ENCODE measurements at places on chromosomes 2 and 18.
A peak's percentile ranks its signal among the peaks of the same experiment; 100 is the strongest.

DNA sequence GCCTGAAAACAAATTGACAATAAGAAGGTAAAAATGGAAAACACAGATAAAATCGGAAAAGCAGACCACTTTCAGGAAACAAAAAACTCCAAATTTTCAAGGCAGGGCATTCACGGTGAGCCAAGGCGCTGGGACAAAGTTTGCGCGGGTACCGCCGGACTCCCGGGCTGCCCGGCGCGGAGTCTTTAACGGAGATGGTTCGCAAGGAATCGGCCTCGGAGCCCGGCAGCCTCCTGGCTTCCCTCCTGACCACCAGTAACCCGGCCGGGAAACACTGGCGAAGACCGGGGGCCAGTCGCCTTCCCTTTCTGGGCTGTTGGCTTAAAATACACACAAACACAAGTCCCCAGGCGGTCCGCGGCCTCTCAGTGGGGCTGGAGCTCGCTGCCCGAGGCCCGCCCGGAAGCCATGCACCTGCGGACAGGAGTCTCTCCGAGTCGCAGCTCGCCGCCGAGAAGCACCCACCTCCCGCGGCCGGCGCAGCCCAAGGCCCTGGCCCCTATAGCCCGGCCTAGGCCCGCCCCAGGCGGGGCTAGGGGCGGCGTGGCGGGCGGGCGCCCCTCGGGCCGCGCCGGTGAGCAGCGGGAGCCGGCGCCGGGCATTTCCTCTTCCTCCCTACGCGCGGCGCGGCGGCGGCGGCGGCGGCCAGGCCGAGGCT lies 622 bp upstream of the KCMF1 start:
- peak; percentile 37 for DNase-seq

- DNase-seq = no peak
Observed at GRCh38 chr2:71330585-71331330, 824 bp upstream of the ZNF638 start.

DNA sequence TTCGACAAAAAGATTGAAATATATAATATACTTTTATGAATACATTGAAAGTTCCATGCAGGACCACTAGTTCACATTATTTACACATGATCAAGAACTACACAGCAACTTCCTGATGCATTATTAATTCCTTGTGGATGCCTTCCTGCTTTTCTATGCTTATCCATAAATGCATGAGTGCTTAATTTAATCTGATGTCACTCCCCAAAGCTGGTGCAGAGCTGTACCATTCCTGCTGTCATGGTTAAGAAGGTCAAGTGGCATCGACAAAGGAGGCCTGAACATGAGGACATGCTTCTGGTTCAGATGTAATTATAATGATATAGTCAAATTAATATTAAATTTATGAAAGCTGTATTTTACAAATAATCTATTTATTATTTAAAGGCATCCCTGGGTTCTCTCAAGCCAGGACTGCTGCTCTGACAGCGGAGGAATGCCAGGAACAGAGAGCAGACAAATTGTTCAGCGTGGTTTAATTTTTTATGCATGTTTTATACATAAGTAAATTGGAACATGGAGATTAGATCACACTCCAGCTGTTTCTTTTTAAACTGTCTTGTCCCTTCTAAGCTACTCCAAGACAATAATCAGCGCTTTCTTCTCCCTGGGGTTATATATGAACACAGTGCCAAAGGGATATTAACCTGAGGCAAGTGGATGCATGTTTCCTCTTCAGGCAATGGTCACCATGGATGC lies 307.3 kb upstream of the CNTNAP5 start:
- no peak for DNase-seq

DNA sequence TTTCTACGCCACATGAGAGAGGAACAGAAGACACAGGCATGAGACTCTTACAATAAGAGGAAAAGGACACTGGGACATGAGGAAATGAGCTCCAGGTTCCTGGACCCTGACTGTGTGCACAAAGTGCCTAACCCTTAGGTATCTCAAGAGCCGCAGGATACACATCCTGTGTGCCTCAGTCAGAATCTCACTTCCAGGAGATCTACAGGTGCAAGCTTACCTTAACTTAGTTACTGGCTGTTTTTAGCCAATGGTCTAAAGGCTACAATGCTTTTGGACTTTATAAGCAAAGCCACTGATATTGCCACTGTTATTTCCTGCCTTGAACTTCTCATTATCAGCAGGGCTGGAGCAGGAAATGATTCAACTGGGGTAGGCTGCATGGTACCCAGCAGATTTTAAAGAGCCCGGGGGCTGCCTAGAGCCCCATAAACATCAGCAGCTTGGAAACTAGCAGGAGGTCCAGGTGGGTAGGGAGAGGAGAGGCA lies 254.4 kb downstream of the ZNF521 start:
- DNase-seq = no peak

DNA sequence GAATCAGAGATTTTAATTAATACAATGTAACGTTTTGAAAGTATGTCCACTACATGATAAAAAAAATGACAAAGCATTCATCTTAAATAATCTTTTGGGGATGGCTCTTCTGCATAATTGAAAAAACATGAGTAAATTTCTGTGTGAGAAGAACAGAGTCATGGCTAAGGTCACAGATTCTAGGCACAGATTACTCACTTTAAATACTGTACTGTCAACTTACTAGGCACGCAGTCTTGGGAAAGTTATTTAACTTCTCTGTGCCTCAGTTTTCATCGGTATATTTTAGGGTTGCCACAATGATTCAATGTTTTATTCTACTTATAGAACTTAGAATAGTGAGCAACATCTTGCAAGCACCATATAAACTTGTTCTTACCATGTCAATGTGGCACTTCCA lies 49.2 kb downstream of the TMEFF2 start:
- no peak for DNase-seq

DNA sequence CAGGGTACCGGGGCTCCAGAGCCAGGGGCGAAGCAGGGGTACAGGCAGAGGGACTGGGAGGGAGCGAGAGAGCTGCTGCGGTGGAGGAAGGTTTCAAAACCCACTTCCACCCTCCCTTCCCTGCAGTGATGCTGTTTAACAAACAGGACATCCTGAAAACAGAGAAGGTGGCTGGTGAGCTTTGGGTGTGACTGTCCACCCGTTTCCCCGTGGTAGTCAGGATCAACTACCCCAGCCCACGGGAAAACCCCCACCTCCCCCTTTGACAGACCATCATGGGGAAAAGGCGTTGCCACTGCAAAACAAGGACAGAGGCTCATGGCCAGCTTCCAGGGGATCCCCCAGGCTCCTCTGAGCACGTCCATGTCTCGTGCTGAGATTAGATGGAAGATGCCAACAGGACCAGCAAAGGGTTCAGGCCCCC lies 12.9 kb downstream of the TMEM185B start:
- no peak for DNase-seq

GRCh38 chr2:156215656-156216055 lies 116.9 kb downstream of the NR4A2 start:
- no peak for DNase-seq

GRCh38 chr2:111716905-111717775 lies 166.9 kb downstream of the ANAPC1 start:
- no peak for DNase-seq

- DNase-seq = no peak
Observed at GRCh38 chr18:5948237-5948636, 52.9 kb upstream of the TMEM200C start.

DNA sequence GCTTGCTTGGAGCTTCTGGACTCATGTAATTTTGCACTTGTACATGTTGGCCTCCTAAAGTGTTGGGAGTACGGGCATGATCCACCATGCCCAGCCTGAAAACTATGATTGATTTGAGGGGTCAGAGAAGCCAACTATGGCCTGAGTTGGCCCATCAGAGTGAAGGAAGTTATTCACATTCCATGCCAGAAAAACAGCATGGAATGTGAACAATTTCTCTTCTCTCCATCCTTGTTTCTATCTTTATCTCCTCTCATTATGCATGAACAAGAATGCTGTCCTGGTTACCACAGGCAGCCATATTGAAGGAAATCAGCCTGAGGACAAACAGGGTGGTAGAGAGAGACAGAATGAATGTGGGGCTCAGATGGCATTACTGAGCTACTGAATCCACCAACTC lies 3.5 kb upstream of the CD226 start:
- DNase-seq = no peak

- DNase-seq = no peak
Observed at GRCh38 chr18:25895518-25895917, 194.9 kb downstream of the SS18 start.

DNA sequence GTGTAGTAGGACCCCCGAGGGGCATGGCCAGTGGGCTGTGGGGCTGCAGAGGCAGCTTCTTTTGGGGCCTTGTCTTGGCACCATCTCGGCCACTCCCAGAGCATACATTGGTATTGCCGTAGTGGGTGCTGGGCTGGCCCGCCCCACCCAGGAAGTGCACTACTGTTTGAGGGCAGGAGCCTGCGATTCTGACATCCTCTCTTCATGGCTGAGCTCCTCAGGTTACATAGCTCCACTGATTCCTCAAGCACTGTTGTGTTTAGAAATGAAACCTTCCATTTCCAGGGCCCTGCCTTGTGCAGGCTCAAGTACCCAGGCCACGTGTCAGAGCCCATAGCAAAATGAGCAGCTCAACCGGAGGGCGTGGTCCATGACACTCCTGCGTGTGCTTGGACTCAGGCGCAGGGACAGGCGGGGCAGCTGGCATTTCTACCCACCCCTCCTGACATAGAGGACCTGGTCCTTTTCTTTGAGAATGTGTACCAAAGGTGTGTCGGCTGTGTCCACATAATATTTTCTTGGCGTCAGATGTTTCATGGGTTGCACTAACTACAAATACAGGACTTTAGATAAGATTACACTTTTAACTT lies 67.9 kb downstream of the DGKD start:
- DNase-seq = no peak

- DNase-seq = no peak
Observed at GRCh38 chr2:39942950-39943349, 163.9 kb upstream of the THUMPD2 start.

- DNase-seq = no peak
Observed at GRCh38 chr2:137155356-137156104, 390.2 kb downstream of the THSD7B start.

DNA sequence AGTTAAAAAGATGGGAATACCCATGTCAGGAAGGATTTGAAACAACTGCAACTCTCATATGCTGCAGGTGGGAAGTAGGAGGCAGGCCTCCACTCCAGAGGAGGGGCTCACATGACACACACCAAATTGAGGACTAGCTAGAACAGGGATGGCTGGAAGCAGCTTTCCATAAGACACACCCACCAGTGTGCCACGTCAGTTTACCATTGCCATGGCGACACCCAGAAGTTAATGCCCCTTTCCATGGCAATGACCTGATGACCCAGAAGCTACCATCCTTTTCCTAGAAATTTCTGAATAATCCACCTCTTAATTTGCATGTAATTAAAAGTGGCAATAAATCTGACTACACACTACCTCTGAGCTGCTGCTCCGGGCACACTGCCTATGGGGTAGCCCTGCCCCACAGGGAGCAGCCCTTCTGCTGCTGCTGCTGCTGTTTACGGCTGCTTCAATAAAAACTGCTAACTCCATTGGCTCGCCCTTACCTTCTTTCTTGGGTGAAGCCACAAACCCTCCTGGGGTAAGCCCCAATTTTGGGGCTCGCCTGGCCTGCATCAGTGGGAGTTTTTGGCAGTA lies 89.4 kb downstream of the RRM2 start:
- no peak for DNase-seq

DNA sequence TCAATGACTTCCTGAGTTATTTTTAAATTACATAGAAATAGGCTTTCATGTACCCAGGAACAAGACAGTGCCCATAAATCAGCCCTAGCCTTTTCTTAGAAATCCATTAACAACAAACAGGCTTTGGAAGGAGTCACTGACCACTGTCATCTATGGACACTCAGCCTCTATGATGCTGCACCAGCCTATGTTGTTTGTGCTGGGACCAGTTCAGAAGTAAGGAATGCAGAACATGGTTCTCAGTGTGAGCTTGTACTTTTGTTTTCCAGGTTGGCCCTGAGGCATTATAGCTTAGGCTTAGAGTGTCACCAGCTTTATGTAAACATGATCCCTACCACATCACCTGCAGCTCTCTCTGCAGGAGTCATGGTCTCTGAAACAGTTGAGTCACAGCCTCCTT lies 335.7 kb upstream of the CDH7 start:
- no peak for DNase-seq

DNA sequence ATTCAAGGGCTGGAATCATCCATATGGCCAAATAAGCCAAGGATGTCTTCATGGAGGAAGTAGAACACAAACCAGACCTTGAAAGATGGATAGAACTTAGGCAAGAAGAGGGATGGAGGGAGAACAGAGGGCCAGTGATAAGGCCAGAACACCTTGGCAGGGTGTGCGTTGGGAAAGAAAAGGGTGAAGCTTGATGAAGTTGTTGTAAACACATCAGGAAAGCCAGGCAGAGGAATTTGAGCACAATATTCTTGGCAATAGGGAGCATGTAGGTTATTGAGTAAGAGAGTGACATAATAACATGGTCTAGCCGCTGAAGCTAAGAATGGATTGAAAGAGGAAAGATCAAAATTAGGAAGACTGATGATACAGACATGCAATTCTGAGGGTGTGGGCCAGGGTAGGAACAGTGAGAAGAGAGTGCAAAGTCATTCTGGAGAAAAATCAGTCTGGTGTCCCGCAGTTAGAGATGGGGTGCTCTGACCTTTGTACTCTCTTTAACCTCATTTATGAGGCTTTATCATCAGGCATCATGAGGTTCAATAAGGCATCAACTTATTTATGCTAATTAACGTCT lies 41.0 kb downstream of the SLC14A2 start:
- no peak for DNase-seq

DNA sequence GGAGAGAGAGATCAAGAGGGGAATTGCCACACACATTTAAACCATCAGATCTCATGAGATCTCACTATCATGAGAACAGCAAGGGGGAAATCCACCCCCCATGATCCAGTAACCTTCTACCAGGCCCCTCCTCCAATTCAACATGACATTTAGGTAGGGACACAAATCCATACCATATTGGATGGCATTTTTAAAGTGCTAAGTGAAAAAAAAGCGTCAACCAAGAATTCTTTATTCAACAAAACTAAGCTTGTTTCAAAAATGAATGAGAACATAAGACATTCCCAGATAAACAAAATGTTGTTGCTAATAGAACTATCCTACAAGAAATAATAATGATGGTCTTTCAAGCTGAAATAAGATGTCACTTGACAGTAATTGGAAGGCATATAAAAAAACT lies 626.2 kb upstream of the LRRTM1 start:
- DNase-seq = no peak

DNA sequence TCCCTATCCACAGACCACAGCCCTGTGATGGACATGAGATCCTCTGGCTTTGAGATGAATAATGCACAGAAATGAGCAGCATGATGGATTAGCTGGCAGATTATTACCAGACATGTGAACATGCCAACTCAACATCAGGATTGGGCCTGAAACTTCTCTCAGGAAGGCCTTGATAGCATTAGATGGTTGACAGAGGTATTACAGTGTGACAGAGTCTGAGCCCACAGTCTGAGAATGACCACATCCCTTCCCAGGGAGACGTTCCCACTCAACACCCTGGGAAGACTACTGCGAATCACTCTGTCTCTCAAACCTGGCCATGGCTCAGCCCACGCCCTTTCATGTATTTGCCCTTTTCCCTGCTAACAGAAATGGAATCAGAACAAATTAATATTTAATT lies 66.9 kb downstream of the BCL11A start:
- no peak for DNase-seq

GRCh38 chr2:37855283-37856041 lies 69.6 kb upstream of the RMDN2 start:
- DNase-seq = no peak

GRCh38 chr2:176914371-176914770 lies 298.2 kb upstream of the HNRNPA3 start:
- DNase-seq = no peak

GRCh38 chr18:9209279-9209678 lies 72.7 kb downstream of the ANKRD12 start:
- DNase-seq = no peak

- DNase-seq = no peak
Observed at GRCh38 chr2:196449083-196449482, 190.4 kb upstream of the CCDC150 start.

- DNase-seq = no peak
Observed at GRCh38 chr18:32310774-32311173, 120.9 kb downstream of the MEP1B start.
